ENCODE measurements at places on chromosomes 7 and 10.

DNA sequence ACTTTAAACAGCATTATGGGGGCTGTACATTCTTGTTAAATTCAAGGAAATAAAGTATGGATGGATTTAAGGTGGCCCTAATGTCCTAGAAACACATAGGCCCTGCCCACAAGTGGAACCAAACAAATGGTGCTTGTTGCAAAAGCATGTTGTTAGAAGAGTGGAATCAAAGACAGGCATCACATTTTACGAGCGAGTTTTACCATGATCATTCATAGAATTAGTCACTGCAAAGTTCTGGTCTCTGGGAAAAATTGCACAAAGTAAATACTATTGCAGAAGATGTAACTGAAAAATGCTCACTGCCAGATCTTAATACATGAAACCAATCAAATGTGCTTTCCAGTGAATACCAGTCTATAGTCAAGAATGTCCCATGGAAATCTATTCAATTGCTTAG is 677.1 kb downstream of the PARD3 start:
- H3K27me3 ChIP-seq: no peaks in the 10 kb centered on the region
- H3K27ac ChIP-seq: no peak overlapping the region
- no peak for DNase-seq
- no peaks in the 10 kb centered on the region for H3K4me1 ChIP-seq
- H3K36me3 ChIP-seq: no peaks in the 10 kb centered on the region
- H3K4me3 ChIP-seq: no peak overlapping the region

DNA sequence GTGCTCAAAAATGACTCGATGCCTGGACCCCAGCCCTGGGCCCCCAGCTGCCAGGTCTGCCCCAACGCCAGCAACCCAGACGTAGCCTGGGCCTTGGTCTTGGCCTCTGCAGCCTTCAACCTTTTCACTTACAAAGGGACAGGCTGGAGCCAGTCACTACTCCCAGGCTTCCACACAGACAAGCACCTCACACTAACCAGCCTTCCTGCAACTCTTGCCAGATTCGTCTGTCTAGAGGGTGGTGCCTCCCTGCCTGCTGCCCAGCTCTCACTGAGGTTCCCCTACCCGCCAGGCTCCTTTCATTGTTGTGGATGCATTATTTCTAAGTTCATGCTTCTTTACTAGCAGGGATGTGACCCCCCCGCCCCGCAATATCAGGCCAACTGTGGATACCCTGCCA is 56.3 kb downstream of the NUDCD3 start:
- no peaks in the 10 kb centered on the region for H3K4me1 ChIP-seq
- no peak overlapping the region for H3K4me3 ChIP-seq
- no peaks in the 10 kb centered on the region for H3K36me3 ChIP-seq
- H3K27me3 ChIP-seq: no peaks in the 10 kb centered on the region
- no peak for DNase-seq

- H3K27me3 ChIP-seq: no peaks in the 10 kb centered on the region
- H3K27ac ChIP-seq: no peak overlapping the region
- no peak overlapping the region for H3K4me3 ChIP-seq
Measured at GRCh38 chr10:133180965-133181639, 21.1 kb downstream of the KNDC1 start.

- H3K27ac ChIP-seq: no peak overlapping the region
Measured at GRCh38 chr7:85074016-85074415, 112.8 kb downstream of the SEMA3D start.

- DNase-seq: peak; percentile 71
- H3K4me3 ChIP-seq: peak within 1 kb of the TSS; percentile 63
- no peak within 1 kb of the TSS for H3K27ac ChIP-seq
- H3K36me3 ChIP-seq: no peaks in the 10 kb centered on the region
Measured at GRCh38 chr10:26437637-26438461, at the start of gene APBB1IP. Gene APBB1IP, plus strand, starts transcription at chr10:26438341. Its CDS starts 53,986 bp downstream, at chr10:26492327.

GRCh38 chr10:48895803-48896195 is 43.8 kb downstream of the LRRC18 start:
- H3K4me3 ChIP-seq: no peak overlapping the region
- no peaks in the 10 kb centered on the region for H3K4me1 ChIP-seq
- no peak overlapping the region for H3K27ac ChIP-seq
- no peaks in the 10 kb centered on the region for H3K27me3 ChIP-seq
- no peaks in the 10 kb centered on the region for H3K36me3 ChIP-seq
- no peak for DNase-seq

DNA sequence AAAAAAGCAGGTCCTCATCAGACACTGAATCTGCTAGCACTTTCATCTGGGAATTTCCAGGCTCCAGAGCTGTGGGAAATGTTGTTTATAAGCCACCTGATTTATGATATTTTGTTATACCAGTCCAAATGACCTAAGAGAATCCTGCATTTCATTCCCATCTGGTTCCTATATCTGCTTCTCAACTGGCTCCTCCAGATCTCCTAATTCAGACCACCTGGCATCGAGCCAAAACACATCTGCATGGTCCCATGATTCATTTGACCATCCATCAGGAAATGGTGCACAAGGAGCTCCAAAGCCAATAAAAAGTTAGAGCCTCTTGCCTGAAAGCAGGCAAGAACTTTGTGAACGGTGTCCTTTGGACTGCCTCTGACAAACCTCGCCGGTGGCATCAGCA is 108.9 kb downstream of the IPMK start:
- H3K36me3 ChIP-seq: no peaks in the 10 kb centered on the region
- no peak overlapping the region for H3K4me3 ChIP-seq
- DNase-seq: no peak
- no peak overlapping the region for H3K27ac ChIP-seq
- no peaks in the 10 kb centered on the region for H3K27me3 ChIP-seq
- no peaks in the 10 kb centered on the region for H3K4me1 ChIP-seq

DNA sequence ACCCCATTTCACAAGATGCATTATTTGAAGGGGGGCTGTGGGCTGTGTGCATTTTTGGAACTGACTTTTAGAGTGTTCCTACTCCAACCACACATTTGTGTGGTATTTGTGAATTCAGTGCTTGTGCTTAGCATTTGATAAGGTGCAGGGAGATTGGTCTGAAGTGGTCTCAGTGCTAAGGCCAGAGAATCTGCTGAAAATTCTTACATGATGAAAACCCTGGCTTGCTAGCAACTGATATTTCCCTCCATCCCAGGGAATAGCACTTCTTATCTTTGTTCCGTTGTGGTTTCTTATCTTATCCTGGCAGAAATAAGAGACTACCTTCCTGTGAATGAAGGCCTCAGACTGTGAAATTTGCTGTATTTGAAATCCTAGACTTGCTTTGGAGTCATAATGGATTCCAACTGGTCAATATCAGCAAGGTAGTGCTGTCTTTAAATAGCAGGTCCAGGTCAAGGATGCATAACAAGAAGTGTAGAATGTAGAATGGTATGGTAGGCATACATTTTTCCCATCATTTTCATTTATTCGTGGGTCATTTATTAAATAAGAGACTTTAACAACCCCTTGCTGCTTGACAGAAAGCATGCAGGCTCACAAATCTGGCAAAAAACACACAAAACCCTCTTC is 986.9 kb downstream of the REEP3 start:
- H3K4me1 ChIP-seq: peaks cover 11% of the 10 kb centered on the region
- no peaks in the 10 kb centered on the region for H3K36me3 ChIP-seq
- H3K4me3 ChIP-seq: no peak overlapping the region
- no peaks in the 10 kb centered on the region for H3K27me3 ChIP-seq
- no peak for DNase-seq

GRCh38 chr10:77592510-77592909 is 45.1 kb downstream of the KCNMA1 start:
- H3K27ac ChIP-seq: no peak overlapping the region
- DNase-seq: no peak
- H3K36me3 ChIP-seq: no peaks in the 10 kb centered on the region
- 0 out of 2 replicates have a peak, but pooled peaks cover 2% of the 10 kb centered on the region for H3K4me1 ChIP-seq
- no peak overlapping the region for H3K4me3 ChIP-seq

- no peak for DNase-seq
- no peaks in the 10 kb centered on the region for H3K27me3 ChIP-seq
- H3K36me3 ChIP-seq: peaks cover 5% of the 10 kb centered on the region
- no peak overlapping the region for H3K27ac ChIP-seq
Measured at GRCh38 chr10:59913547-59914237, 7.3 kb upstream of the CCDC6 start.

DNA sequence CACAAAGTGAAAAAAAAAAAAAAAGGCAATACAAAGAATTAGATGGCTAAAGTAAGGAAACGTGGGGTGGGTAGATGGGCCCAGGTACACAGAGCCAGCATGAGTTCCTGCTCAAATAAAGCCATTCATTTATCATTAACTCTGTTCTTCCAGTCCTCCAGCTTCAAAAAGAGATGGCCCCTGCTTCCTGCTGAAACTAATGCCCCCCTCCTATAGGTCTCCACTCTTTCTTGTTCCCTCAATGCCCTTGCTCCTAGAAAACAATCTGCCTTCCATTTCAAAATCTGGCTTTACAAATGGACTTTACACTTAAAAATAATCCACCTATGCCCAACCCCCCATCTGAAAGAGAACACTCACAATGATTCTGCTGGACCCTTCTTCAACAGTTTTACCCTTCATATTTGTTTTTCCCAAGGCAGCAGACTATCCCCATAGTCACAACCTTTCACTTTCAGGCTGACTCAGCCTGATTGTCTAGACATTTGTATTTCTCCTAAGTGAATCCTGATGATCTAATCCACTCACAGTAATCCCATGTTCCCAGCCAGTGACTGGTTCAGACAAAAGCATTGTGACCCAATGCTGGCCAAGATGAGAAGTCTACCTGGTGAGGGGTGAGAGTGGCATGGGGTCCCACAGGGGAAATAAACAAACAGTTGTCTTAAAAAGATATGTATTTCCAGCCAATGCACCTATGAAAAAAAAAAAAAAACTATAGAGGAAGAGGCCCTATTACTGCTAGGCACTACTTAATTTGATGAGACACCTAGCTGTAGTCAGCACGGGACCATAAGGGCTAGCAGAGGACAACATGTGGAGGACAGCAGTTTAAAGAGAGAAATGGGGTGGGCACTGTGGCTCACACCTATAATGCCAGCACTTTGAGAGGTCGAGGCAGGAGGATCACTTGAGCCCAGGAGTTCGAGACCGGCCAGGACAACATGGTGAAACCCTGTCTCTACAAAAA is 74.6 kb upstream of the GRID1 start:
- no peak for DNase-seq
- peaks cover 8% of the 10 kb centered on the region for H3K4me1 ChIP-seq
- peaks cover 21% of the 10 kb centered on the region for H3K36me3 ChIP-seq
- no peak overlapping the region for H3K27ac ChIP-seq

GRCh38 chr7:100670074-100670473 is 3.5 kb upstream of the GNB2 start:
- H3K27ac ChIP-seq: no peak overlapping the region
- peaks cover 16% of the 10 kb centered on the region for H3K27me3 ChIP-seq
- no peaks in the 10 kb centered on the region for H3K36me3 ChIP-seq
- no peak overlapping the region for H3K4me3 ChIP-seq

GRCh38 chr7:99155211-99155610 is 11.3 kb upstream of the SMURF1 start:
- no peak overlapping the region for H3K27ac ChIP-seq
- no peak for DNase-seq
- H3K4me1 ChIP-seq: no peaks in the 10 kb centered on the region
- no peaks in the 10 kb centered on the region for H3K27me3 ChIP-seq
- no peaks in the 10 kb centered on the region for H3K36me3 ChIP-seq

DNA sequence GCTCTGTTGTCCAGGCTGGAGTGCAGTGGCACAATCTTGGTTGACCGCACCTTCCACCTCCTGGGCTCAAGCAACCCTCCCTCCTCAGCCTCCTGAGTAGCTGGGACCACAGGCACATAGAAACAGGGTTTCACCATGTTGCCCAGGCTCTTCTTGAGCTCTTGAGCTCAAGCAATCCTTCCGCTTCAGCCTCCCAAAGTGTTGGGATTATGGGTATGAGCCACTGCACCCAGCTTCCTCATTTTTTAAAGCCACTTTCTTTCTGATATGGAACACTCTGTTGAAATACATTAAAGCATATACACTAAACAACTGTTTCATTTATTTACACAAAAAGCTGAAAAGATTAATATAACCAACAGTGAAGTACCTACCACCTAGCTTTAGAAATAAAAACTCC is 117.2 kb downstream of the CLEC2L start:
- H3K27me3 ChIP-seq: no peaks in the 10 kb centered on the region
- DNase-seq: no peak
- no peaks in the 10 kb centered on the region for H3K36me3 ChIP-seq
- H3K4me3 ChIP-seq: no peak overlapping the region

DNA sequence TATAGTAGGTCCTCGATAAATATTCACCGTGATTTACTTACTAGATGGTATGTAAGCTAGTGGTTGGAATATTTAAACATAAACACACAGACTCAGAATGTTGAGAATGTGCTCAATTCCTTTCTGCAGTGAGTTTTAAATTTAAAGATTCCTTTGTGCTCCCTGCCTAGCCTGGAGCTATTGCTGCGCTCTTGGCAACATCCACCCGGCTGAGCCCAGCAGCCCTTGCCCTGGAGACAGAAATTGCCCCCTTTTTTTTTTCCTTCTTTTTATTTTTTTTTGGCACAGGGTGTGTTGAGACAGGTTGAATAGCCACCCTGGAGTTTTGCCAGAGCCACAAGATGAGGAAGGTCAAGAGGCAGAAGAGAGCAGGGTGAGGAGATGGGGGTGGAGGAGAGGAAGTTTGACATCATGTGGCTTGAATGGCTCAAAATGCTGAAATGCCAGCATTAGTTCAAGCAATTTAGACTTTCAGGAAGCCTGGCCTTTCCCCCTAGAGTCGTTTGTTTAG is 180.8 kb downstream of the PRKCQ start:
- no peak overlapping the region for H3K27ac ChIP-seq
- H3K4me1 ChIP-seq: peaks cover 8% of the 10 kb centered on the region
- H3K27me3 ChIP-seq: no peaks in the 10 kb centered on the region
- H3K36me3 ChIP-seq: no peaks in the 10 kb centered on the region
- no peak overlapping the region for H3K4me3 ChIP-seq

DNA sequence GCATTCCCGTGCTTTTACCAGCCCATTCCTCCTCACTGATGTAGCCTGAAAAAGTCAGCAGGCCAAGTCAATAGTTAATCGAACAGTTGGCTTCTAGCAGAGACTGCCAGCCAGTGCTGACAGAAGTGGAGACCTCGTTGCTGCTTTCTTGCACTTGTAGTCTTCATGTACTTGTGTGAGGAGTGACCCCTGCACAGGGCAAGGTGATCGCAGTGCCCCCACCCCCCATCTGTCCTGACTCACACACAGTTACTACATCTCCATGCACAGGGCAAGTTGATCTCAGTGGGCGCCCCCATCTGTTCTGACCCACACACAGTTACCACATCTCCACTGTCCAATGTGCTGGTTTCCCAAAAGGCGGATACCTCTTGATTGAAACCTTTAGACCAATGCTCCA is 34.2 kb downstream of the C10orf71 start:
- DNase-seq: no peak
- H3K36me3 ChIP-seq: no peaks in the 10 kb centered on the region
- no peak overlapping the region for H3K4me3 ChIP-seq

- peaks cover 33% of the 10 kb centered on the region for H3K4me1 ChIP-seq
- H3K36me3 ChIP-seq: peaks cover under 1% of the 10 kb centered on the region
- H3K4me3 ChIP-seq: no peak overlapping the region
- H3K27ac ChIP-seq: peak overlapping the region; percentile 61
- peak; percentile 64 for DNase-seq
- no peaks in the 10 kb centered on the region for H3K27me3 ChIP-seq
Measured at GRCh38 chr7:137919987-137920386, 73.2 kb upstream of the DGKI start.

Data from GM23338 (cell line).